ENCODE measurements at places on chromosomes 7 and 10.

GRCh38 chr7:68892236-68892635, 706.0 kb upstream of the AUTS2 start:
- no peak for DNase-seq

GRCh38 chr7:28711114-28711513, 247.0 kb downstream of the TRIL start:
- DNase-seq, result no peak

DNA sequence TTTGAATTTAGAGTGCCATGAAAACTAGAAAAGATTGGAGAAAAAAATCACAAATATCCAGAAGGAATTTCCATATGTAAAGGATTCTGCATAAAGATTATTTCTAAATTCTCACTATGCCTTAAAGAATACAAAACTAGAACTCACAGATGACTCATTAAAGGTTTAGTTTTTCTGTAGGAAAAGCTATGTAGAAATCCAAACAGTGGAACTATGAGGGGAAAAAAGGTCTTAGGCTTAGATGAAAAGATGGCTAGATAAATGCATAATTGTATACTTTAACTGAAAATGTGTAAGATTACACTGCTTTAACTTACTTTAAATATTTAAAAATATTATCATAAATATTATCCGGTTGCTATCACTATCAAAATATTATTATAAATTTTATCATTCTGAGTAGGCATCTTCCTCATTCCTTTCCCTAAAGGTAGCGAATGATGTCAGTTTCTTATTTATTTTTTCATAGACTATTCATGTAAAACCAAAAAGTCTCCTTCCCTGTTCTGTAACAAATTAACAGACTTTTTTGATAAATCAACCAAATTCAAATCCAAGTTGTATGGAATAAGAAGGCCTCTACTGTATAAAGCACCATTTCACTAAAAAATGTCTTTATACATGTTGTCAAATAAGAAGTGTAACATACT, 69.1 kb upstream of the COMTD1 start:
- no peak for DNase-seq

DNA sequence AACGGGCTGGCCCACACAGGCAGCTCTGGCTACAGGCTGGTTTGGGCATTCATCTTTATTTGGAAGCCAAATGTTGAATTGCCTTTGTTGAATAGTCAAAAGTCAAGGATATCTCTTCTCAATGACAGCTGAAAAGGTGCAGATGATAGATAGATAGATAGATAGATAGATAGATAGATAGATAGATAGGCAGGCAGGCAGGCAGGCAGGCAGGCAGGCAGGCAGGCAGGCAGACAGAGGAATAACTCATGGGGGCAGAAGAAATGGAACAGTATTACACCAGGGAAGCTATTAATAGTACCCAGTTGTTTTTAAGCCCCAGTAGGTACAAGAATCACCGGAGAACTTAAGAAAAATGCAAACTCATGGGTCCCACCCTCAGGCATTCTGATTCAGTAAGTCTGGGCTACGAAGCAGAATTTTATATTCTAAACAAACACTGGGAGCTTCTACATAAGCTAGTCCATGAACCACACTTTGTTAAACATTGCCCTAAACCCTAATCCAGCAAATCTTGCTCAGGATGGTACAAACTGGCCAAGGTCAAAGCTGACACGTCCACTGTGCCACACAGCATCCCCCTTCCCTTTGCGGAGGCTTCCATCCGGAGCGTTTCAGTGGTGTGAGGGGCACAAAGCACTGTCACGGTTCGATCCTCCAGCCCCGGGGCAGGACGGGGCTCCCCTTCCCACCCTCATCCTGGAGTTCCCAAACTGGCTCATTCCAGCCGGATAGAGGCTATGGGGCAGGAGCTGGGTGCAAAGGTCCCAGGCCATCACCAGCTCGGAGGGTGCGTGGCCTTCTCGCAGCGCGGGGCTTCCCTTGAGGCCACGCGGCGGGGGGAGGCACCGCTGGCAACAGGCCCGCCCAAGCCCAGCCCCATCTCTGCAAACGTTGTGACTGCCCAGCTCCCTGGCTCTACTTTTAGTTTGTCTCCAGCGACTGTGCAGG, 6.7 kb downstream of the PRKAG2 start:
- DNase-seq, result no peak

Data from HFF-Myc (cell line).